Cardiac ventricle fibroblast (primary cell): ENCODE measurements at places on chromosomes 16 and 17. TPM values are rescaled to one million over a fixed set of nuclear protein-coding genes. Genes with fewer than 3 reads are reported as not detected.

TPSAB1 gene
- total RNA-seq, result not detected in 2 replicates

ACSM2B gene
- total RNA-seq, result not detected in 2 replicates

MEIOC gene
- total RNA-seq, result 0.06 and 0.24 TPM in 2 replicates

RILP gene
- 14.4 and 21.2 TPM in 2 replicates for total RNA-seq

SCRN2 gene
- total RNA-seq, result 29.3 and 31.5 TPM in 2 replicates
